BJ (cell line): ENCODE measurements at places on chromosomes 11 and 22.

GRCh38 chr22:45335854-45336522, 26.3 kb downstream of the FAM118A start:
- DNase-seq = no peak

- no peak for DNase-seq
Measured at GRCh38 chr11:75560644-75561043, 1.4 kb upstream of the SERPINH1 start.

DNA sequence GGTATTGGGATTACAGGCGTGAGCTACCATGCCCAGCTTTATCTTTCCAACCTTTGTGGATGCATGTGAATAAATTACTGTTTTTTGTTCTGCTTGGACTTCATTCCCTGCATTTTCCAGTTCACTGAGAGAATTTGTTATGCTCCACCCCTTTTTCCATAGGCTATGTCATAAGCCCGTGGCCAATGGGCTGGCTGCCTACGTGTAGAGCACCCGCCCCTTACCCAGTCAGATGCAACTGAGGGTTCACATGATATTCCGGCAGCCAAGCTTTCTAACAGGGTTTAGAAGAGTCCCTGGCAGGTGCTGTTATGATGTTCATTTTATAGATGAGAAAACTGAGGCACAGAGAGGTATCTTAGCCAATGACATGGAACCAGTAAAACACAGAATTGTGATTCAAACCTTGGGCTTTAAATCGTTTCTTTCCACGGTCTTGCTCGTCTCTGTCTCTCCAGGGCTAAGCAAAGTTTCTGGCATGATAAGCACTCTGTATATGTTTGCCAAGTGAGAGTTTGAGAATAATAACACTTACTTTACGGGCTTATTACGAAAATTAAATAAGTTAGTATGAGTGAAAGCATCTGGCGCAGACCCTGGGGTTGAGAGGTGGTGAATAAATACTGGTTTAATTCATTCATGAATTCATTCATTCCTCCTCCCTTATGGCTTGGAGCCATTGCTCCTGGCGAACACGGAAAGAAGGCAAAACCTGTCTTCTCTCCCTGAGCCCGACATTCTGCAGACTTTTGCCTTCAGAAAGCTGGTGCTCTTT, 42.4 kb upstream of the RASD2 start:
- no peak for DNase-seq

- DNase-seq = no peak
Measured at GRCh38 chr22:39410264-39410663, 10.7 kb downstream of the TAB1 start.

- peak; percentile 15 for DNase-seq
Measured at GRCh38 chr11:26905368-26905767, 88.5 kb upstream of the FIBIN start.

GRCh38 chr11:86595955-86596354, 76.5 kb downstream of the ME3 start:
- DNase-seq = no peak

DNA sequence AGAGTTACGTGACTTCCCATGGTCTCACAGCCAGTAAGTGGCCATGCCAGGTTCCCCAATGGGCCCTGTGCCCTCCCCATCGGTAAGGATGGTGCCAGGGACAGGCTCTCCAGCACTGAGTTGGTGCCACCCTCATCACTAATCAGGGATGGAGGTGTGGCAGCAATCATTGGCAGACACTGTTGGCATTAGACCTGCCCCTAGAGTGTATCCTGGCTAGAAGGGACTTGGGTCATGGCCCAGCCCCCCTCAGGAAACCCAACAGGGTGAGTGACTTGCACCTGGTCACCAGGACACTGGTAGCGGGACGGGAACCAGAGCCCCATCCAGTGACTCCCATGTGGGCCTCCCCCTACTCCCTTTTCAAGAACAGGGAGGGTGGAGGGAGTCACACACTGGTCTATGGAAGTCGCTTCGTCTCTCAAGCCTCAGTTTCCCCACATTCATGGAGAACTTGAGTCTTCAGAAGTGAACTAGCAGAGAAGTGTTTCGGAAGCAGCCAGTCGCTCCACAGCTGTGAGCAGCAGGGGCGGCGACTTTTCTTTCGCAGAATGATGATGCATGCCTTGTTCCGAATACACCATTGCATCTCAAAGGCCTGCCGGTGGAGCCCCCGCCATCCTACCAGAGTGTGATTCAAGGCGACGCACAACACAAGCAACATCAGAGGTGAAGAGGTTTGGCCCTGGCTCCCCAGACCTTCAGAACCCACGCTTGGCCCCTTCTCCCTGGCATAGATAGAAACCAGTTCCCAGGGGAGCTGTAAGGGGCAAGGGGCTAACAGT, 12.9 kb downstream of the MS4A10 start:
- DNase-seq = no peak

DNA sequence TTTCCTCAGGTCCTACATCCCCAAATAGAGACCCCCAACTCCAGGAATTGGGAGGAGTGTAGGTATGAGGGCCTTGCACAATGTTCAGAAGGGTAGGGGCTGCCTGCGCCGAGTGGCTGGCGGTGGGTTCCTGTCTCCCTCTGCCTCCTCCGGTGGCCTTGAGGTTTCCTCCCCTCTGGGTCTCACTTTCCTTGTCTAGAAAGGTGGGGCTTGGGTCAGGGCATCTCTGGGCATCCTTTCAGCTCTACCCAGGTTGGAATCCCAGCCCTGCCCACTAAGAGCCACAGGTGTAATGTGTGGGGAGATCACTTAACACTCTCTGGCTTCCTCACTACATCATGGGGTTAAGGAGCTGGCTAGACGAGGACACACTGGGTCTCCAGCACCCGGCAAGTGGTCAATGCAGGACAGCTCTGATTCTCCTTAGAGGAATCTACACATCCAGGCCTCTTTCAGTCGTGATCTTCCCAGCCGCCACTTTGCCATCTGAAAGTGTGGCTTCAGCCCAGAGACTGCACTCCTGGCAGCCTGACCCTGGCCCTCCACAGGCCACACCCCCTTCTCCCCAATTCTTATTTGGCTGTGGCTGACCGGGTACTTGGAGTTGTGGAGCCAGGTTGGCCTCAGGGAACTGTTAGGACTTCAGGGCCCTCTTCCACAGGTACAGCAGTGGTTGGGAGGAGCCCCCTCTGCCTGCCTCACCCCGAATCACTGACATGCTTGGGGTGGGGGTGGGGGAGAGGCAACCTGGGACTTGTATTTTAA, 22.1 kb downstream of the PRDM11 start:
- no peak for DNase-seq

DNA sequence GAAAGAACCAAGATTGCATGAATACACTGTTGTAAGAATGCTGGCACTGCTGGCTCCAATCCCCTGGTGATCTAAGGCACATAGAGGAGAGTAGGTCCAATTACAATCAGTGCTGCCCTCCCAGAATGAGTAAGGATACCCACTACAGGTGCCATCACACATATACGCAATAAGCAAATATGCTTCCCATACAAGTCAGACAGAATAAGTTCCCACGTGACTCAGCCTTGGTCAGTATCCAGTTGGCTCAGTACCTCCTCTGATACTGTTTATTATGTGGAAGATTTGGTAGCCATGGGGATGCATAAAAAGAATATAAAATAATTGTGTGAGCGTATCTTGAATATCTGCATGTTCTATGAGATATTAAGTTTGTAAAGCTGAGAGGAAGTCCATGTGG, 8.9 kb upstream of the OR2D3 start:
- no peak for DNase-seq

DNA sequence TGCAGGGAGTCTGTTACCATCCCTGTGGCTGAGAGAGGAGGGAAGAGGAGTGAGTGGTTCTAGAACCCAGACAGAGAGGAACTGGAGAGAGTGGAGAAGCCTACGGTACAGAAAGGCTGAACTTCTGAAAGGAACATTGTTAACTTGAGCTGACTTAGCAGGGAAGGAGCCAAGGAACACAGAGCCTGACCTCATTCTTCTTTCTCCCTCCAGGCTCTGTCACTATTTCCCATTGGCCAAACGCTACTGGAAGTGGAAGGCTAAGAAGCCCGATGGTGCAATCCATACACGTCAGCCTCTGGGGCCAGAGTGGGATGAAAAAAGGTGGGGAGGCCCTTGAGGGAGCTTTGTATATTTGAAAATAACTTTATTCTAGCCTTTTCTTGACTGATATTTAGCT, 16.5 kb upstream of the WT1 start:
- DNase-seq = no peak

- no peak for DNase-seq
Measured at GRCh38 chr11:127236776-127237175, 236.2 kb upstream of the KIRREL3 start.

DNA sequence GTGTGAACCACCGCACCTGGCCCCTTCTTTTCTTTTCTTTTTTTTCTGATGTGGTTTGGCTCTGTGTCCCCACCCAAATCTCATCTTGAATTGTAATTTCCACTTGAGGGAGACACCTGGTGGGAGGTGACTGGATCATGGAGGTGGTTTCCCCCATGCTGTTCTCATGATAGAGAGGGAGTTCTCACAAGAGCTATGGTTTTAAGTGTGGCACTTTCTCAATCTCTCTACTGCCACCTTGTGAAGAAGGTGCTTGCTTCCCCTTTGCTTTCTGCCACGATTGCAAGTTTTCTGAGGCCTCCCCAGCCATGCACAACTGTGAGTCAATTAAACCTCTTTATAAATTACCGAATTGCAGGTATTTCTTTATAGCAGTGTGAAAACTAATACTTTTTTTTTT, 4.9 kb upstream of the TCN2 start:
- no peak for DNase-seq

- DNase-seq = no peak
Measured at GRCh38 chr11:35031346-35031745, 107.6 kb upstream of the CD44 start.

DNA sequence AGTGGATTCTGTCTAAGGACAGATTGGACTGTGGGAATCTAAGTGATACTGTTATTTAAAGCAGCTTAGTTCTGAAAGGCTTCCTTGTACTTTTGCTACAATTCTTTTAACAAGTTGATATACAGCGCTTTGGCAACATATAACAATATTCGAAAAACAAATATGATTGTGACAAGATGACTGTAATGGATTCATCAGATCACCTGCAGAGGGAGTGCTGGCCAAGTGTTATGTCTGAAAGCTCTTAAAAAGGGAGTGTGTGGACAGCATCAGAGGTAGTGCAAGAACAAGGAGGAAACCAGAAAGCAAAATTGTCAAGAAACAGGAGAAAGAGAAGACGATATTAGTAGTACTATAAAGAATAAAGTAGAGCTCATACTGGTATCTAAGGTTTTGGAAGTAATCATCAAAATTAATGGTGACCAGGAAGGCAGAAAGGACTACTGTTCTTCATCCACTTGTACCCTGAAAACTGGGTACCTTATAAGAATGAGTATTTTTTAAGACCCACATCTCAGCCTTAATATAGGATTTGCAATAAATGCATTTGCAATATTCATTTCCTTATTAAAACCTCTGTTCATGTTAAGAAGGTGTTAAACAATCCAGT, 1112.0 kb upstream of the CCDC90B start:
- DNase-seq = no peak

DNA sequence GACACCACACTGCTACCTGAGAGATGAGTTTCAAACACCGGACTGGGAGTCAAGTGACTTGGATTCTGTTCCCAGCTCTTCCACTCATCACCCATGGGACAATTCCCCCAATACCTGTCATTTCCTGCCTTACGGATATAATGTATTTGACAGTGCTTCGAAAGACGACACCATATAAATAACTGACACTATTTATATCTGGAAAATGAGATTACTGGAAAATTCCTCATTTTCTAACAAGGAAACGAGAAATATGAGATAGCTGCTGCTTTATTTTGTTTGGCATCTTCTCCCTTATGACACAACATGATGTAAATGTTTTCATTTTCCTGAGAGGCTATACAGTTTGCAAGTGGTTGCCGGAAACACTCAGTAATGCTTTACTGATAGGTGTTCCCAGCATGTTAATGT, 8.6 kb downstream of the HSCB start:
- no peak for DNase-seq

GRCh38 chr11:26522912-26523610, 49.0 kb downstream of the MUC15 start:
- DNase-seq = no peak

GRCh38 chr11:116403794-116404461, 368.9 kb downstream of the BUD13 start:
- DNase-seq = no peak

GRCh38 chr11:102478673-102479299, 26.2 kb upstream of the TMEM123 start:
- no peak for DNase-seq

DNA sequence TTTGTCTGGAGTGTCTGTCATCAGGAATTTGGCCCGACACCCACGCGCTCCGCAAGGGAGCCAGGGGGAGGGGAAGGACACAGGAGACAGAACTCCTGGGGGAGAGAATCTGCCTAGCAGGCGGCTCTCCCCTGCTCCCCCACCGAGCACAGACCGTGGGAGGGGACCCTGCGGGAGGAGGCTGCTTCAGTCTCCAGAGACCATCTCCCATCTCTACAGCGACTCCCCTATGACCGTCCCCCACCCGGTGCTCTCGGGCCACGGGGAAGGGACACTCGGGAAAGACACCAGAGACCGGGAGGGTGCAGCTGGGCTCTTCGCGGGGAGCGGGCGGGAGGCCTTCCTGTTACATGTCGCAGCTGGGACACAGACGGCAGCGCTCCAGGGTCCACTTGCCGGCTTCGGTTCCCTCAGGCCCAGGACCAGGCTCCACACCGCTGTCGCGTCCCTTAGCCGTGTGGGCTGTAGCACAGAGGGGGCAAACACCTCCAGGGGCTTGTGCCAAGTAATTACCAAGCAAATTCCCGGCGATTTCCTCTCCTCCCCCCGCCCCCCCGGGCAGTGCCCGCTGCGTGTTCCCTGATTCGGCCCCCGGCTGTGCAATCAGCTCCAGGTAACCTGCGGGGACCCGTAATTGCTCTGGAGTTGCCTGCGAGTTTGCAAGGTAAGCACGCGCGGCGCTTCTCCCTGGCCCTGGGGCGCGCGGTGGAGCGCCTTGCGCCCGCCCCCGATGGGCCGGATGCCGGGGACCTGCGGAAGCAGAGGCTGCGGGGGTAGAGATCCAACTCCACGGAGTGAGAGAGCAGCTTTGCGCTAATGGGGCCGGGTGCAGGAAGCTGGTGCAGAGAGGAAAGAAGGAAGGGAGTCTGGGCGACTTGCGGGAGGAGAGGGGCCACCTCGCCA, 155.1 kb upstream of the CADM1 start:
- no peak for DNase-seq

GRCh38 chr11:35139722-35140282, 831 bp downstream of the CD44 start:
- DNase-seq = no peak

- DNase-seq = no peak
Measured at GRCh38 chr11:65919573-65920371, 546 bp downstream of the DRAP1 start.

- peak; percentile 32 for DNase-seq
Measured at GRCh38 chr11:101442171-101442570, 141.6 kb downstream of the TRPC6 start.

- peak; percentile 35 for DNase-seq
Measured at GRCh38 chr11:10181811-10182210, 112.2 kb downstream of the SBF2 start.

GRCh38 chr11:68439355-68440065, 21.0 kb upstream of the PPP6R3 start:
- no peak for DNase-seq

- no peak for DNase-seq
Measured at GRCh38 chr11:118002541-118003423, 16.6 kb downstream of the IL10RA start.

DNA sequence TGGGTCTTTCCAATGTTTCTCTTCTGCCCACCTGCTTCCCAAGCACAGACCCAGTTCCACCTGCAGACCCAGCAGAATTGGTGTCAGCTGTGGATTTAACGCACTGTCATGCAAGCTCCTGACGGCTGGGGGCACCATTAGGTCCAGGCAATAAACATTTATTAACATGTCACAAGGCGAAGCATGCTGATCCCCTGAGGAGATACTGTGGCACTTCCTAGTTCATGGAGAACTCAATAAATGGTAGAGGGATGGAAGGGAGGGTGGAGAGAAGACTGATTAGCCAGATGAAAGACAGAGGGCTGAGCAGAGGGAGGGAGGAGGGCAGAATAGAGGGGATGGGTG, 68.3 kb upstream of the TSPAN18 start:
- no peak for DNase-seq
